ENCODE measurements at places on chromosomes 7 and 10.

- no peak for DNase-seq
These were observed 695.1 kb upstream of the GALNT17 start for GRCh38 chr7:70436790-70437350.

DNA sequence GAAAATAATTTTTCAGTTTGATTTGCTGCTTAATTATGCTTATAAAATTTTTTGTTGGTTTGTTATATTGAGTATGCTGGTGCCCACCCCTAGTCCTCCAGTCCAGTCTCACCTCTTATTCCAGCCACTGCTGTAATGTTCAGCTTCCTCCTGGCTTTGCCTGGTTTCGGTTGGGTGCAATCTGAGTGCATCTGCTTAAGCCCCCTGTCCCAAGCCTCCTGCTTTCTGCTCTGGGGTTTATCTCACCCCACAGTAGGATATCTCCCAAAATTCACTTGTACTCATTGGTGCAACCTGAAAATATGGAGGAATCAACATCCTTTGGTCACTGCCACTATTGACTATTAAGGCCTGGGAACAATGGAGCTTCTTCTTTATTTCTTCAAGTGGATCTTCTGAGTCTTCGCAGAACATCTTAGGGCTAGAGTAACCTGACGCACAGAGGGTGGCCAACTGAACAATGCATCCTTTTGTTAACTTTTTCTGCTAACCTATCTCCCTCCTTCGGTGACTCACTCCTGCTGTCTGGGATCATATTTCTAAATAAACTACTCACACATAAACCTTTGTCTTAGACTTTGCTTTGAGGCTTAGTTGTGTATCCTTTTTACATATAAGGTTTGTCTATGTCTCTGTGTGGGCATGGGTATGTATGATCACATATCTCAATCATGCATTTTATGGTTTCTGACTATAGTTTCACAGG, 19.1 kb upstream of the SOSTDC1 start:
- DNase-seq = no peak

GRCh38 chr10:69332278-69333010, 54.1 kb downstream of the HK1 start:
- no peak for DNase-seq

DNA sequence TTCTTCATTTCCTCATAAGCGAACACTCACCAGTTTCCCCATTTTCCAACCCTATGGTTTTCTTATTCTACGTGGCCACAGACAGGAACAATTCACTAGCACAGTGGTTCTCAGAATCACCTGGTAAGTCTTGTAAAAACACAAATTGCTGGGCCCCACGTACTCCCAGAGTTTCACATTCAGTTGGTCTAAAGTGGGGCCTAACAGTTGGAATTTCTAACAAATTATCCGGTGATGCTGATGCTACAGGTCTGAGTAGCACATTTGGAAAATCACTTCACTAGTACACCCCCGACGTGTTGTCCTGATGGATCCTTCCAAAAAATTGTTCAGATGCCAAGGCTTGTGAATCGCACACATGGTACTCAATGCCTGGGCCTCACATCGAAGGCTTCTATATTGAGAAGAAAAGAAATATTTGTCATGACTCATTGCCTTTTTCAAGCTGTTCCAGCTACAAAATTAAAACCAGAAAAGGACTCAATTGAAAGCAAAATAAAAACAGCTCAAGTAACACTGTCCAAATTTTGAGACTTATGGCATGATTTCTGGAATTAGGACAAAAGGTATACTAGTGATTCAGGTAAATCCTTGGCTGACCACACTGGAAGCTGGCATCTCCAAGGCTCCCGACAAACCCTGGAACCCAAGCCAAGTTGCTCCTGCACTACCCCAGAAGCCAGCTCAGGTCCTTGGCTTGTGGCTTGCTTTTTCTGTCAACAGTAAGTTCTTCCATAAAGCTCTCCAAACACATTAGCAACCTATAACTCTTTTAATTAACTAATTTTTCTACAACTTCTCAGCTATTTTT, 12.9 kb upstream of the VIM start:
- DNase-seq = no peak

- DNase-seq = no peak
These were observed 740 bp downstream of the HTR7 start for GRCh38 chr10:90856964-90857634.

DNA sequence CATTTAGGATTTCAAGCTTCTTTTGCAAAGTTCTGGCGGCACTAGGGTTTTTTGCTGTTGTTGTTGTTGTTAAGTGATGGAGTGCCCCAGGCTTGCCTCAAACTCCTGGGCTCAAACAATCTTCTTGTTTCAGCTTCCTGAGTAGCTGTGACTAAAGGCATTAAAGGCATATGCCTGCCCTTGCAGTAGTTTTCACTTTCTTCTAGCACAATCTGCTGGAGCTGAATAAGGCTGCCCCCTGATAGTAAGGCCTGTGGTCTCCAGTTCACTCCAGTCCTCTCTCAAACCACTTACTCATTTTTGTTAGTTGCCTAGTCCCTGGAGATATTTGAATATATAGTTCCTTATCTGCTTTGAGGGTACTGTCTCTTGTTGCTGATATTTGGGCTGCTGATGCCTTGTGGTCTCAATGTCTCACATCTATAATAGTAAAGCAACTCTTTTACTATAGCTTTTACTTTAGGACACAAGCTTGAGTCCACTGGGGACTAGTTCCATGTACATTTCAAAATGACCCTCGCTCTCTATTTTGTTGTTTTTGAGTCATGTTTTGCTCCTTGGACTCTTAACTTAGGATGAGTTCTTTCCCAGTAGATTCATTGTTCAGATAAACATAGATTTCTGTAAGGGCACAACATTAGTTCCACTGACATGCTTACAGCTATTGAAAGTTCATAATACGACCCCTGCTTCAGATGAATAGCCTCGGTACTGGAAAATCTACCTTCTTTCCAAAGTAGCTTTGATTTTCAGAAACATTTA, 25.5 kb downstream of the PHF14 start:
- DNase-seq = no peak

GRCh38 chr10:127577376-127578258, 28.5 kb downstream of the NPS start:
- DNase-seq = no peak

DNA sequence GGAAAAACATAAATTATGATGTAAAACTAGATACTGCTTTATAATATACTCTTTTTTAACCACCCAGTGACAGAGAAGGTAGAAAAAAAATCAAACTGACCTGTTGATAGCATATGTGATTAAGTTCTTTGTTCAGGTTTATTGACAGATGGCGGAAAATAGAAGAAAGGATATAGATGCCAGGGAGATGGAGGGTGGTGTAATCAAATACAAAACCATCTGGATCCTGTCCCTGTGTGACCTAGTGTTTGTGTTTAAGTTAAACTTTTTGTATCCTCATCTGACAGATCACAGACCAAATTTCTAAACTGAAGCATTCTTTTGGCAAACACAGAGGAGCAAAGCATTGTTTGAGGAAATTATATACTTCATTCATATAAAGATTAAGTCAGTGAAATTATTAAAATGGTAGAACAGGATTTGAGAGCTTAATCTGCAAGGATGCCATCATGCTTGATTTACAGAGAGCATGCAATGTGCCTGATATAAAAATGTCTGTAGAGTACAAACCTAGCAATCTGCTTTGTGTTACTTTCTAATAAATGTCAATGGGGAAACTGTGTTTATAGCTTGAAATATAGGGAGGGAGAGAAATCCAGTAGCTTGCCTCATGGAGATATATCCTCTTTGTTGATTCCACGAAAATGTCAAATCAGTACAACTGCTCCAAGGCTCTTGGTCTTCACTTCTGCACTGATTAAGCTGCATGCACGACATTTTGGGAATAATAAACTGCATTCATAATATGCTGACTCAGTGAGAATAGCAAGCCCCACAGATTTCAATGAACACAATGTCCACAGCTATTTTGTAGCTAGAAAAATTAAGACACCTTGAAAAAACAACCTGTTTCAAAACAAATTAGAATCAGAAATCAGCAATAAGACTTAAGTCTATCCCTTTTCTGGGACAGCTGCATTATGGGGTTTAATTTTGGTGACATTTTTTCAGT, 39.0 kb downstream of the SEM1 start:
- DNase-seq = no peak

GRCh38 chr7:18201350-18201749, 173.7 kb upstream of the PRPS1L1 start:
- no peak for DNase-seq

DNA sequence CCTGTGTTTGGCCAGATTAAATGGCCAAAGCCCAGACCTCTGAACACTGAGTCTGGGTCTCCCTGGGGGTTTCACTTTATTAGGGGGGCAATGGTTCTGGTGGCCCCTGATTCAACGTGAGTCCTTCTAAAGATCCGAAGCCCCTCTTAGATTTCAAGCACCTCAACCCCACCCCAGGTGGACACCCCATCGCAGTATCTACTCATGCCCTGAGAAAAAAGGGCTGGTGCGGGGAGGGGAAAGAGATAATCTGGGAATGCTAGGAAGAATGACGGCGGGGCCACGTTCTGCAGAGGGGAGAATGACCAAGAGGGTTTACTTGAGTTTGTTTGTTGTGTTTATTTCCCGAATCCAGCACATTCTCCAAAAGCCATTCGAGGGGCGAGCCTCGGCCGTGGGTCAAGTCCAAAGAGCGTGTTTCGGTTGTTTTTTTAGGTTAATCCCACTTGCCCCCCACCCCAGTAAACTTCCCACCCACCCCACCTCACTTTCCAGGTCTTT, 832 bp downstream of the PDLIM1 start:
- no peak for DNase-seq

DNA sequence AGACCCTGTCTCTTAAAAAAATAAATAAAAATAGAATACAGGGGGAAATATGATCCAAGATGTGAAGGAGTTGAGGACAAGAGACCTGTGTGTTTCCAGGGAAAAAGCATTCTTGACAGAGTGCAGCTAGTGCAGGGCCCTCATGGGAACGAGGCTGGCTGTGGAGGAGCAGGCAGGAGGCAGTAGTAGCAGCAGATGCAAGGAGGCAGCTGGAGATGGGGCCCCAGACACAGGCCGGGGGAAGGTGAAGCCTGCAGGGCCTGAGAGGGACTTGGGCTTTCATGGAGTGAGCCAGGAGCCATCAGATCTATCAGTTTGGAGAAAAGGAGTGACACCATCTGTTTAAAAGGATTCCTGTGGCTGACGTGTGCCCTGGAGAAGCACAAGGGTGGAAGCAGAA, 71.4 kb upstream of the ZNF438 start:
- no peak for DNase-seq

DNA sequence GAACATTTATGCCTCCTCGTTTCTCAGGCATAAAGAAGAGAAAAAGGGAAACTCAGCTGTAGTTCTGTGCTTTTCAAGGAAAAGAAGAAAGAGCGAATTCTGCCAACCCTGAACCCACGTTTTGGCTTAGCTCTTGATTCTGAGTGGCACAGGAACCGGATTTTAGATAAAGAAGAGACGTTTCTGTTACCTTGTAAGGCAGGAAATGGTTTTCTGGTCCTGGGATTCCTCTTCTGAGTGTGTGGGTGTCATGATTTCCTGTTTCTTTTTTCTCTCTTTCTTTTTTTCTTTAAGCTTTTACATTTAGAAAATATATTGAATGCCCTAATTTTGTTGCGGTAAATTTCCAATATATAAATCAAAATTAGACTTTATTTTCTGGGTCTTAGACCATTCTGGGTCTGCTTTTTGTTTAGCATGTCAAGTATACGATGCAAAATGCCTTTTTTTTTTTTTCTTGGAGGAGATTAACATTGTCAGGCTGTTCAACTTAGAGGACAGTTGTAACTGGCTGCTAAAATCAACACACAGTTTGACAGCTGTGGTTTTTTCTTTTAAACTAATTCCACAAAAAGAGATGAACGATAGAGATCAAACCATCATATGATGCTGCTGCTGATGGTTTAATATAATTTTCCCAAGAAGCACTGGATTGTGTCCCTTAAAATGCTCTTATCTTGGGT, 190.8 kb downstream of the GATA3 start:
- DNase-seq = no peak

DNA sequence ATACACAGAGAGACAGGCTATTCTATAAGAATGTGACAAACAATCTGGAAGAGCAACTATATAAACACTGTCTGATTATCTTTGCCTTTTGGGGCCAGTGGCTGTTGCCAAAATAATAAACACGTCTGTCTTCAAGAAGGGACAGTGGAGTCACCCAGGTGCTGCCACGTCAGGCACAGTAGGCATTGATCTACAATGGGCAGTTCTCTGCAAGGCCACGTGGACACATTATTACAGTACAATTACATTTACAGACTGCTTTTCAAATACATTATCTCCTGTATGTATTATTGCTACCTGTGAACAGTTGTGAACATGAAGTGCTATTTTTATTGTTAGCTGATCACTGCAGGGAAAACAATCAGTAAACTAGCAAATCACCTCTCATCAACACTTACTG, 14.0 kb downstream of the DNMBP start:
- DNase-seq = no peak

GRCh38 chr10:69583106-69583505, 9.9 kb upstream of the NEUROG3 start:
- no peak for DNase-seq

DNA sequence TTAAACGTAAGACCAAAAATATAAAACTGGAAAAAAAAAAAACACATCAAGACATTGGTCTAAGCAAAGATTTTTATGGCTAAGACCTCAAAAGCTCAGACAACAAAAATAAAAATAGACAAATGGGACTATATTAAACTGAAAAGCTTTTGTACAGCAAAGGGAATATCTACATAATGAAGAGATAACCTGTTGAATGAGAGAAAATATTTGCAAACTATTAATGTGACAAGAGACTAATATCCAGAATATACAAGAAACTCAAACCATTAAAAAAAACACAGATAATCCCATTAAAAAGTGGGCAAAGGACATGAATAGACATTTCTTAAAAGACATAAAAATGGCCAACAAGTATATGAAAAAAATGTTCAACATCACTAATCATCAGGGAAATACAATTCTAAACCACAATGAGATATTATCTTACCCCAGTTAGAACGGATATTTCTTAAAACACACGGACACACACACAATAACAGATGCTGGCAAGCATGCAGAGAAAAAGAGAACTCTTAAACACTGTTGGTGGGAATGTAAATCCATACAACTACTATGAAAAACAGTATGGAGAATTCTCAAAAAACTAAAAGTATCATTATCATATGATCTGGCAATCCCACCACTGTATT, 28.8 kb downstream of the CNOT4 start:
- DNase-seq = no peak

GRCh38 chr7:148163246-148163645, 427.3 kb upstream of the C7orf33 start:
- no peak for DNase-seq

DNA sequence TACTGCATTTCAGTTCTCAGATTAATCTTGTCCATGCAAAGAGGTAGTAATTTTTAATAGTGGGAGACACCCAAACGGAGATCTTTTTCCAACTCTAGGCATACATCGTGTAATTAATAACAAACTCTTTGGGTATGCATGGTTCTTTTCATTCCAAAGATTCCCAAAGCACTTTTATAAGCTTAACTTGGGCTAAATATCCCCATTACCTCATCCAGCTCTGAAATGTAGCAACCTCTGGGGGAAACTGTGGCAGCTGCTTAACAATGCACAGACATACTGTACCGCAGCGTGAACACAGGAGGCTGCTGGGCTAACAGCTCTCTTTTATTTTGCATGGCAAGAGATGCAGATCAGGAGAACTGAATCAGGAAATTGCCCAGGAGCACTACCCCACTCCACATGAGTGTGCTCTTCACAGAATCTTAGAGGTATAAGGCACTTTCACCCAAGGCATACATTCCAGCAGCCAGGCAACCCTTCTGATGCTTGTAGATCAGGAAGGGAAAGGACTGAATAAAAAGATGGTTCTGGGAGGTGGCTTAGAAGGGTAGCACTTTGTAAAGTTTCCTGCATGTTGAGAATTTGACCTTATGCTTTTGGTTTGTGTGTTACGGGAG, 114.4 kb upstream of the GLI3 start:
- DNase-seq = no peak

- DNase-seq = no peak
These were observed 262.0 kb downstream of the ADRA2A start for GRCh38 chr10:111338805-111339204.
